ENCODE measurements at places on chromosomes 5 and 9. TPM values are rescaled to one million over a fixed set of nuclear protein-coding genes. Genes with fewer than 3 reads are reported as not detected.

DAPK1 gene
- total RNA-seq = 42.7 TPM

COL5A1 gene
- 801 TPM for total RNA-seq

LCN2 gene
- total RNA-seq = not detected

NPM1 gene
- 1,271 TPM for total RNA-seq

C9orf152 gene
- total RNA-seq = not detected

TMC1 gene
- total RNA-seq = not detected

PCDHB14 gene
- 2.7 TPM for total RNA-seq
